Upper lobe of left lung (tissue), 6 donors: ENCODE measurements at places on chromosomes 4 and X. TPM values are rescaled to one million over a fixed set of nuclear protein-coding genes. Genes with fewer than 3 reads are reported as not detected.

DNA sequence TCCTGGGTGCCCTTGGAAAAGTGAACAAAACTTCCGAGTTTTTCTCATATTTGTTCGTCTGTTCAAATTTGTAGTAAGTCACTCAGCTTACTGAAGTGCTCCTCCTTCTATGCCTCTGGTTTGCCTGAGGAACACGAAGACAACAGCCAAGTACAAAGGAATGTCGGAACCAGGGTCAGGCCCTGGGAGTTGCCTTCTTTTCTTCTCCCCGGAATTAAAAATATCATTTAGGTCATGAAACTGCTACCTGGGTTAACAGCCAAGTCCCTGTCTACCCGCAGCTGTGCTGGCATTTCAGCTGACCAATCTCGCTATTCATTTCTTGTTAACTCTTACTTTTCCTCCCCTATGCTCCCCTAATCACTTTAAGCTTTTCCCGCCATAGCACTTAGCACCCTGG, 137.6 kb upstream of the TEX13D start:
- no peak for DNase-seq

DNA sequence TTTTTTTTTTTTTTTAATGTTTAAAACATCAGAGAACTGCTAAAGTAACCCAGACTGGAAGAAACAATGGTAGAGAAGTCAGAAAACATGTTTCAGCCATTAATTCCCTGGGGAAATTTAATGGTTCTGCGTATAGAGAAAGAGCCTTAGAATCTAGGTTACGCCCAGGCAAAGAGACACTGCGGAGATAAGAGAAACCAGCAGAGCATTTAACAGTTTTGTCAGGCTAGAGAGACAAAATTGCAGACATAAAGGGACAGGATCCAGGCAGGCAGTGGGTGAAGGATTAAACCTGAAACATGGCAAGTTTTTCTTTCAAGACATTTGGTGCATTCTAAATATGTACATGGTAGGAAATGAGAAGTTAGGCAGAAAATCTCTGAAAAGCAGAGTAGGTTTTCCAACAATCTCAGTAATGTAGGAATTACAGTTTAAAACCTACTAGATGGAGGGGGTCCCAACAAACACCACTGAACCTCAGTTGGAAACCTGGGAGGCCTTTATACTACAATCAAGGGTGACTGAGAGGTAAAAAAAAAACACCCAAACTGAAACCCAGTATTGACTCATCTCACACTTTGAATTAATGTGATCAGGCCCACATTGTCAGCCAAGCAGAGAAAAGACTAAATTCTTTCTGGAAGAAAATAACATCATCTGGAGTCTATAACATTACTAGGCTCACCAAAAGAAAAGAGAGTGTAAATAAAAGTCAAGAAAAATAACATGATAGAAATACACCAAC, 254.2 kb upstream of the NWD2 start:
- DNase-seq, result no peak

DNA sequence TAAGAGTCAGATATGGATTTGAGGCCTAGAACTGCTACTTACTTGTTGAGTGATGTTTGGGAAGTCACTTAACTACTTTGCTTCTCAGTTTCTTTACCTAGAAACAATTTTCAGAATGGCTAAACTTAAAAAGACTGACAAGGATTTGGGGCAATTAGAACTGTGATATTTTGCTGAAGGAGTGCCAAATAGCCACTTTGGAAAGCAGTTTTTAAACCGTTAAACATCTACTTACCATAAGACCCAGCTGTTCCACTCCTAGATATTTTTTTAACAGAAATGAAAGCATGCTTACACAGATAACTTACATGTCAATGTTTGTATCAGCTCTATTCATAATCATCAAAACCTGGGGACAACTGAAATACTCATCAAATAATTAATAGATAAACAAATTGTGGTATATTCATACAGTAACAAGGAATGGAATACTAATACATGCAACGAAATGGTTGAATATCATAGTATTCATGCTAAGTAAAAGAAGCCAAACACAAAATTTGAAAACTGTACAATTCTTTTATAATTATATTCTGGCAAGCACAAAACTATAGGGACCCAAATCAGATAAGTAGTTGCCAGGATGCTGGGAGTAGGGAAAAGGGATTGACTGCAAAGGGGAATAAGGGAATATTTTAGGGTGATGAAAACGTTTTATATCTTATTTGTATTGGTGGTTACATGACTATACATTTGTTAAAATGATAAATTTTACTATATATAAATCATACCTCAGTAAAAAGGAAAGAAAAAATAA, 24.0 kb downstream of the RPA4 start:
- DNase-seq, result no peak

GRCh38 chr4:8828869-8829268, 42.8 kb downstream of the HMX1 start:
- DNase-seq, result peak; percentile 5

- DNase-seq, result no peak
Measured at GRCh38 chrX:39816871-39817731, 280.7 kb downstream of the BCOR start.

- no peak for DNase-seq
Measured at GRCh38 chr4:120692964-120693363, 229.6 kb downstream of the PRDM5 start.

DNA sequence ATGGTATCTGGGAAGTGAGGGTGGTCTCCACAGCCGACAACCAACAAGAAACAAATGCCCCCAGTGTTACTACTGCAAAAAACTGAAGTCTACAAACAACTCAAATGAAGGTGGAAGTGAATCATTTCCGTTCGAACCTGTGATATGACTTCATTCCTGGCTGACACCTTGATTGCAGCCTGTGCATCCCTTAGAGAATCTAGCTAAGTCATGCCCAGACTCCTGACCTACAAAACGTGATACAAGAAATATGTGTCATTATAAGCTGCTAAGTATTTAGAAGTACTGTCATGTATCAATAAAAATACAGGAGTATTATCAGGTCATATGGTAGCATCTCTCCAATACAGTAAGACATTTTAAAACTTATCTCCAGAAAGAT, 959.7 kb upstream of the LCORL start:
- DNase-seq, result no peak

GRCh38 chr4:176479767-176480166, 160.0 kb downstream of the SPCS3 start:
- DNase-seq, result no peak

DNA sequence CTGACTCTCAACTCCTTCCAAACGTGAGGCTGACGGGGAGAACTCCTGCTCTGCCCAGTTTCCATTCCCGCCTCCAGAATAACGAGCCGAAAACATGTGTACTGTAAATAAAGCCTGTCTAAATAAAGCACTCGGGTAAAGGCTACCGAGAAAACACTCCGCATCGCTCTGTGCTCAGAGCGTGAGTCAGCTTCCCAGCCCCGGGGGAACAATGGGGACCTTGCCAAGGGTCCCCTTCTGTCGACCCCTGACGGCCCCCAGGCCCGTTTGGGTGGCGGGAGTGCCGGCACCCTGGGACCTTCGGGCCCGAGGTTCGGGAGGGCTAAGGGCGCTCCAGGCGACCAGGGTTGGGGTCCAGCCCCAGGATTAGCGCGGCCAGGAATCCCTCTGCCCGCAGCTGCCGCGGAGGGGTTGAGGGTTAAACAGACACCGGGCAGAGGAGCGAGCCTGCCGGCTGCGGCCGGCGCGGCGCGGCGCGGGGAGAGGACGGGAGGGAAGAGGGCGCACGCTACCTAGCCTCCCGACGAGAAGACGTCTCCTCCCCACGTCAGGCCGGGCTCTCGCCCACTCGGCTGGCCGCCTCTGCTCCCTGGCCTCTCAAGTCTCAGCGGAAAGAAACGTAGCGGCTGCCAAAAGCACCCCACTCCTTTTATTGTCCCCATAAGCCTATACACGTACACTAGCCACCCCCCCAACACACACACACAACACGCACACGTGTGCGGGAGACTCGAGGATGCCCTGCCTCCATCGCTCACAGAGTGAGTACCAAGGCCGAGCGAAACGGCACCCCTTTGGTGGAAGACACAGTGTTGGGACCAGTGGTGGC, 85.5 kb downstream of the BCOR start:
- DNase-seq, result no peak

DNA sequence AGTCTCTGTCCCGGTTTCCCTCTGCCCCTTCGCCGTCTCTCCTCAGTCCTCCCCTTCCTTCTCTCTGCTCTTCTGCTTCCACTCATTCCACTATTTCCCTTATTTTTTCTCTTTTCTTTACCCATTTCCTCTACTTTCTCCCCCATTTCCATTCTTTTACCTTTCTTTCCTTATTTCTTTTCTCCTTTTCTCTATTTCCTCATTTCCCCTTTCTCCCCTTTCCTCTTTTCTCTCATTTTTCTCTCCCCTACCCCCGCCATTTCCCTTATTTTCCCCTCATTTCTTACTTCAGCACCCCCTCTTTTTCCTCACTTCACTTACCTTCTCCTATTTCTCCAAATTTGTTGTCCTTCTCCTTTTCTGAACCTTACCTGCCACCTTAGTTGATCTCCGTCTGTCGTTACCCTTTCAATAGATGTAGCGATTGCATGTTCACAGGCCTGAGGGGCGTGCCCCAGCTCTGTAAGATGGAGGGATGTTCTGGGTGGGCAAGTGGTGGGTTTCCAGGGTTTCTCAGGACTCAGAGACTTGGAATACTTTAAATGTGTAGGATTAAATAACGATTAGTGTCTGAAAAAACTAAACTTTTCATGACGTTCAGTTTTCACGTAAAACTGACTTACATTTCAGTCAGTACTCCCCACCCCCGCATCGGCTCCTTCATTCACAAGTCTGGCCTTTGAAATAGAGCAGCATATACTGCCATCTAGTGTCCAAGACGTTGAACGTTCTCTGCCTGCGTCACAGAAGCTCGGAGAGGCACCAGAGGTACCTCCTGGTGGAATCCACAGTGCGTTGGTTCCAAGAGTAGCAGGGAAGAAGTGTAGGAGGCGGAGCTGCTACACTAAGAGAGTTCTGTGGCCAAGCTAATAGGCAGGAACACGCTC, 641 bp upstream of the NCBP2L start:
- DNase-seq, result peak; percentile 88

DNA sequence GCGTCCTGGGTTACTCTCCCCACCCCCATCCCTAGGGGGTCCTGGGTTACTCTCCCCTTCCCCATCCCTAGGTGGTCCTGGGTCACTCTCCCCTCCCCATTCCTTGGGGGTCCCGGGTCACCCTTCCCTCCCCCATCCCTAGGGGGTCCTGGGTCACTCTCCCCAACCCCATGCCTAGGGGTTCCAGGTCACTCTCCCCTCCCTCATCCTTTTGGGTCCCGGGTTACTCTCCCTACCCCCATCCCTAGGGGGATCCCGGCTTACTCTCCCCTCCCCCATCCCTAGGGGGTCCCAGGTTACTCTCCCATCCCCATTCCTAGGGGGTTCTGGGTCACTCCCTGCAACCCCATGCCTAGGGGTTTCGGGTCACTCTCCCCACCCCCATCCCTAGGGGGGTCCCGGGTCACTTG, 1.5 kb downstream of the ASMTL start:
- DNase-seq, result no peak

- no peak for DNase-seq
Measured at GRCh38 chr4:5921981-5922380, 29.1 kb upstream of the CRMP1 start.

GRCh38 chr4:180560896-180561295, 1682.3 kb upstream of the TENM3 start:
- no peak for DNase-seq

DNA sequence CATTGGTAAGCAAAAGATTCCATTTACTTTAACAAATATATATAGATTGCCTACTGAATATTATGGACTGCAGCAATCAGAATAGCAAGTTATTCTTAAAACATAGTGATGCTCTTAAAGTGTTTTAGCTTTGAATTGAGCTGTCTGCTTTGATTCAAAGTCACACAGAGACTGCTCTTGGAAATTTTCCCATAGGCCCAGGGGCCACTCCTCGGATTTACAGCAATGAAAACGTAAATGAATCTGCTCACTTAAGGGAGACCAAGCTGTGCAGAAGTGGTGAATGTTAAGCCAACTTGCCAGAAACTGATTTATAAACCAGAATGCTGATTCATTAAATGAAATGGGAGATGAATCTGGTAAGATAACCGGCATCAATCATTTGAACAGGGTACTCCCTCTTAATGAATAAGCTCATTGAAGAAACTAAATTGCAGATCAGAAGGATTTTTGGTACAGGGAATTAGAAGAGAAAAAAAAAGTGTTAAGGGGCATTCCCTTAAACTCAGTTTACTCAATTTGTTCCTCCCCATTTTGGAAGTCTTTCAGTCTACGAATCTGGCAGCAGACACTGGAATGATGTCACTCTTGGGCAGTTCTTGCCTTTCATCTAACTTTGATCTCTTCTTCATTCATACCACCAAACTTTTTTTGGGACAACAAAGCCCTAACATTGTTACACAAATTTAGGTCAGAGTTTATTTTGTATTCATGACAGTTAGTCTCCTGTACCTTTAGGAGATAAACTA, 363.3 kb upstream of the MAGEB2 start:
- DNase-seq, result no peak

- DNase-seq, result no peak
Measured at GRCh38 chrX:10471418-10471817, 149.0 kb downstream of the MID1 start.

DNA sequence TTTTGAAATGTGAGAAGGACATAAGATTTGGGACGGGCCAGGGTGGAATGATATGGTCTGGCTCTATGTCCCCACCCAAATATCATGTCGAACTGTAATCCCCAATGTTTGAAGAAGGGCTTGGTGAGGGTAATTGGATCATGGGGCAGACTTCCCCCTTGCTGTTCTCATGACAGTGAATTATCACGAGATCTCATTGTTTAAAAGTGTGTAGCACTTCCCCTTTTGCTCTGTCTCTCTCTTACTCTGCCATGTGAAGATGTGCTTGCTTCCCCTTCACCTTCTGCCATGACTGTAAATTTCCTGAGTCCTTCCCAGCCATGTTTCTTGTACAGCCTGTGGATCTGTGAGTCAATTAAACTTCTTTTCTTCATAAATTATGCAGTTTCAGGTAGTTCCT, 17.5 kb downstream of the MTMR8 start:
- DNase-seq, result no peak

GRCh38 chr4:151246742-151247141, 30.2 kb upstream of the PRSS48 start:
- DNase-seq, result no peak

DNA sequence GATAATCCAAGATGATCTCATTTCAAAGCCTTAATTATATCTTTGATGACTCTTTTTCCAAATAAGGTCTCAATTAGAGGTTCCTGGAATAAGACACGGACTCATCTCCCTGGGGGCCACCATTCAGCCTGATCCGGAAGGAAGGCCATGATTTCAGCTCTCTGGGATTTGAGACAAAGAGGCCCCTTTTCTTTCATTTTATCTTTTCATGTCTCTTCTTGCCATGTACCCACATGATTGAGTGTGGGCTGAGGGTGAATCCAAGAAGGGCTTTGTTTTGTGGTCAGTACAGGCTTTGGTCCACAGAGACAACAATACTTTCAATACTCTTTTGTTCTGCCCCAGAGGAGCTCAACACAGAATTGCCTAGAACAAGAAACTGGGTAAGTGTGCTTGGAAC, 261.2 kb downstream of the TRIML1 start:
- DNase-seq, result no peak

The PCDH7 gene
- total RNA-seq, result 2.0 TPM

The ARSD gene
- 67.7 TPM for total RNA-seq

The SMIM43 gene
- total RNA-seq, result not detected

The FAM133A gene
- total RNA-seq, result not detected

The IL21 gene
- not detected for total RNA-seq

The SLC6A14 gene
- total RNA-seq, result 49.8 TPM

The BRCC3 gene
- total RNA-seq, result 16.2 TPM

The ARL13A gene
- total RNA-seq, result not detected

The RHOXF2B gene
- not detected for total RNA-seq

The S100G gene
- 0.54 TPM for total RNA-seq

The SHISA3 gene
- not detected for total RNA-seq

The RAB40A gene
- 3.1 TPM for total RNA-seq

The IBSP gene
- total RNA-seq, result not detected

The REELD1 gene
- 0.26 TPM for total RNA-seq

The GPR78 gene
- total RNA-seq, result not detected

The NDP gene
- total RNA-seq, result not detected
